ENCODE measurements at places on chromosomes 11 and 22.

GRCh38 chr11:95308512-95309035, 77.6 kb upstream of the SESN3 start:
- no peak for DNase-seq

DNA sequence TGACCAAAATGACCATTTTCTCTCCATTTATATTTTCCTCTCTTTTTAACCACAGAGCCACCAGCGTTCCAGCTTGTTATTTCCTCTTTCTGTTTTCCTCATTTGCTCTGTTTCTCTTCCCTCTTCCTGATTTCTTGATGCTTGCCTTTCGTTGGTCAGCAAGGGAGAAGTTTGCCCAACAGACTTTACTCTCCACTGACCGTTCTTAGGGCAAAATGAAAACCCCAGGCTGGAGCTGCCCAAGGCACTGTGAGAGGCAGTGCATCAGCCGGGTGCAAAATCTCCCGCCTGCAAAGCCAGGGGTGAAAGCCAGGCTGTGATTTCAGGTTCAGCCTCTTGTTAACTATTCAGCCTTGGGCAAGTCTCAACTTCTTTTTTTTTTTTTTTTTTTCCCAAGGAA, 26.1 kb upstream of the APLP2 start:
- DNase-seq: peak; percentile 21

GRCh38 chr11:68904248-68904847, 657 bp downstream of the IGHMBP2 start:
- DNase-seq: no peak

DNA sequence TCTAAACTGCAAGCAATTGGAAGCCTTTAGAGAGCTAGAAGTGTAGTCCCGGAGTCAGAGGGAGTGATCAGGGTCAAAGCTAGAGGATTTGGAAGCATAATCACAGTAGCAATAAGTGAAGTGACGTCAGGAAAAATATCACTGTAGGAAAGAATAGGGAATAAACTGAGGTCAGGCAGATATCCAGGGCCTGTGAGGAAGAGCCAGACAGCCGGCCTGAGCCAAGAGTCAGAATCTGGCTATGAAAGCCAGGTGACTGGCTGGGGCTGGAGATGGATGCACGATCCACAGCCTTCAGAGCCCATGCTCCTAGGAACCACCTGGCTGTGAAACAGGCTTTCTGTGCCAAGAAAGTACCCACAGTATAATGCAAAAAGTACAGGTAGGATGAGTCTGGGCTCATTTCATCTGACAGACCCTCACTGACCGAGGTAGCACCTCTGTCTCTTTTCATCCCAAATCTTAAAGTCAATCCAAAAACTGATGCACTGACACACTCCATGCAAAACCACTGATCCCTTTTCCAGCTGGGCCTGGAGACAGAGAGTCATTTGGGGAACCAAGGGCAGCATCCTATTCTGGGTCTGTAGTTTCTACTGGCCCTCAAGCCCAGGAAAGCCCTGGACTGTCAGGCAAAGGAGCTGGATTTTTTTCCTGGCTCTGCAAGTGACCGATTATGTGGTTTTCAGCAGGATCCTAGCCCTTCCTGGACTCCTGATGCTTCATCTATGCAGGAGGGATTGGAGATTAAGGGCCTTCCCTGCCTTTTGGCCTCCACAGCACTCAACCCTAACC, 21.3 kb downstream of the TRIM66 start:
- no peak for DNase-seq

- no peak for DNase-seq
Observed at GRCh38 chr22:30238661-30239487, 7.7 kb downstream of the LIF start.

DNA sequence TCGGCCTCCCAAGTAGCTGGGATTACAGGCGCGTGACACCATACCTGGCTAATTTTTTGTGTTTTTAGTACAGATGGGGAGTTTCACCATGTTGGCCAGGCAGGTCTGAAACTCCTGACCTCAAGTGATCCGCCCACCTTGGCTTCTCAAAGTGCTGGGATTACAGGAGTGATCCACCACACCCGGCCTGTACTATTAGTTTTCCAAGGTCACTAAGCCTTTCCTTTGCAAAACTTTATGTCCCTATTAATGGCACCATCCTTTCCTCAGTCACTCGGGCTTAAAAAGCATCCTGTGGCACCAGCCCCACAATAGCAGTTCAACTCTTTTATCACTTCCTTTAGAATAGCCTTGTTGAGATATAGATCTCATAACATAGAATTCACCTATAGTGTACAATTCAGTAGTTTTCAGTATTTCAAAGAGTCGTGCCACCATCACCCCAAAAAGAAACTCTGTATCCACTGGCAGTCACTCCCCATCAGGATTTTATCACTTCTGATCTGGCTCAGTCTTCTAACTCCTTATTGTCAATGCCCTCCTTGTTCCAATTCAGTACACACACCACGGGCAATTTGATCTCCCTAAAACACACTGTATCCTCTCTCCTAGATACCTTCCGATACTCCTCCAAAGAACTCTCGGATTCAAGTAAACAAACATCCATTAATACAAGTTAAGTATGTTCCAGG, 921 bp upstream of the BCL2L13 start:
- no peak for DNase-seq

Measured in CD4-positive, alpha-beta T cell treated with Interleukin-15 for 1 hour (primary cell).